Panc1 (cell line): ENCODE measurements at places on chromosomes 16 and 17.

DNA sequence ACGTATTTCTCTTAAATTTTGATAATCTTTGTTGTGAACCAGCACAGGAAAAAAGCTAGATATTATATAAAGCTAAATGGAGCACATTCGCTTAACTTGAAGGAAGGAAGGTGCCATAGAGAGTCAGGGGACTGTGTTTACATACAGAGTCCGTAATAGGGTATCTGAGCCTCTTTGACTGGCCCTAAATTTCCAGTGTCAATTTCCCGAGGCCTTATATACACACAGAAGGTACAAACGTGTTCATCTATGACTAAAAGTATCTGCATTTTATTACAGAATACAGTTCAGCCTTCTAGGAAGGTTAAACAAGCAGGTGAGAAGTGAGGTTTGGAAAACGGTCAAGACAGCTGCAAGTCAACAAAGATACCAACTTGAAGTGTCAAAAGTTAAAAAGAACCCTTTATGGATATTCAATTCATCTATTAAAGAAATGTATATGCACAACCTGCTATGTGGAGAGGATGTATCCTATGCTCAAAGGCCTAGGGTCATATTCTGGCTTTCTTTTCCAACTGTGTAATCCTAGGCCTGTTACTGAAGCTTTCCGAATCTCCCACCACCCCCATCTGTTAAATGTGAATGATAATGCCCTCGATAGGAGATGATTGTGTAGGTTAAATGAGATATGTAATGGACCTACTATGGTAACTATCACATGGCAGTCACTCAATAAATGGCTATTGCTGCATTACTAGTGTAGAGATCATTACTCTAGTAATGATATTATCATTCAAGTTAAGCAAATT is 263.7 kb upstream of the MAF start:
- no peak for DNase-seq
- no peaks in the 10 kb centered on the region for H3K27me3 ChIP-seq
- no peaks in the 10 kb centered on the region for H3K4me1 ChIP-seq
- H3K4me3 ChIP-seq: no peak overlapping the region
- H3K27ac ChIP-seq: no peak overlapping the region

DNA sequence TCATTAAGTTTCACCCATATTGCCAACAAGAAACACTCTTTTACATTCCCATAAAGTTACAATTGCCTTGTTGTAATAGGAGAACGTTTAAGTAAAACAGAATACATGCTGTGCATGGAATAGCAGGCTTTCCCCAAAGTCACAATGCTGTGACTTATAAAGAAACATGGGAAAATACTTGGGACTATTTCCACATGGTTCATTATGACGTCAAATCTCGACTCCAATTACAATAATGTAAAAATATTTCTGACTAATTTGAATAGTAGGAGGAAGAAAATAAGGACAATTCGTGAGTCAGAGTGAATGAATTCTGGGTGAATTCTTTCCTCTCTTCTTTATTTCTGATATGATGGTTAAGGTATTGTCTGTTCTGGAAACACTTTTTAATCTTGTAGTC is 52.8 kb downstream of the CDH11 start:
- no peak for DNase-seq
- H3K36me3 ChIP-seq: no peaks in the 10 kb centered on the region
- H3K27ac ChIP-seq: no peak overlapping the region
- H3K27me3 ChIP-seq: no peaks in the 10 kb centered on the region; the same call in 1 of the 2 replicates
- H3K4me3 ChIP-seq: no peak overlapping the region

DNA sequence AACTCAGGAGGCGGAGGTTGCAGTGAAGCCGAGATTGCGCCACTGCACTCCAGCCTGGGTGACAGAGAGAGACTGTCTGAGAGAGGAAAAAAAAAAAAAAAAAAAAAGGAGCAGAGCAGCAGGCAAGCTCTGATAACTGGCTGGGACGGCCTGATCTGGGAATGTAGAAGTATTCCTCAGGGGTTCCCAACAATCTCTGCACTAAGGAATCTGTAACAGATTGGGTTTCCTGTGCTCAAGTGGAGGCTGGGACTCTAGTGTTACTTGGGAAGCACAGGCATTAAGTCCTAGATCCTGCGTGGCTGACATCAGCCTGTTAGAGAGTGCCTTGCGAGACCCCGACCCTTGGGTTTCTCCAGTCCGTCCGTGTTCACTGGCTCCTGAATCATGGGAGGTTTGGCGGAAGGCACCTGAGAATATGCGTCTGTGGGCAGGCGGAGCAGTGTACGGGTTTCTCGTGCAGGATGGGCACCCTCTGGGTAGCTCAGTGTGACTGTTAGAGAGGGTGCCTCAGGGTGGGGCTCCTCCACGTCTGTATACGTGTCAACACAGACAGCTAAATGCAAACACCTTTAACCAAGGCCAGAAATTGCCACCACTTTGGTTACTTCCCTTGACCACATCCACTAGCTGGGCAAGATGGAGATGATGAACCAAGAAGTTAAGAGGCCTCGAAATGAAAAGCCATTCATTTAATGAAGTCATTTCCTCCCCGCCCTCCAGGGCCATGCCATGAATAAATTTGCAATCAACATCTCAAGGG is 174.9 kb upstream of the RPL38 start:
- H3K36me3 ChIP-seq: no peaks in the 10 kb centered on the region
- no peak for DNase-seq
- H3K27me3 ChIP-seq: peaks cover 25% of the 10 kb centered on the region
- H3K27ac ChIP-seq: no peak overlapping the region

- no peaks in the 10 kb centered on the region for H3K27me3 ChIP-seq
- H3K27ac ChIP-seq: peak overlapping the region; percentile 20
- no peak overlapping the region for H3K4me3 ChIP-seq
These were observed 27.6 kb upstream of the KPNB1 start for GRCh38 chr17:47622180-47622549.

DNA sequence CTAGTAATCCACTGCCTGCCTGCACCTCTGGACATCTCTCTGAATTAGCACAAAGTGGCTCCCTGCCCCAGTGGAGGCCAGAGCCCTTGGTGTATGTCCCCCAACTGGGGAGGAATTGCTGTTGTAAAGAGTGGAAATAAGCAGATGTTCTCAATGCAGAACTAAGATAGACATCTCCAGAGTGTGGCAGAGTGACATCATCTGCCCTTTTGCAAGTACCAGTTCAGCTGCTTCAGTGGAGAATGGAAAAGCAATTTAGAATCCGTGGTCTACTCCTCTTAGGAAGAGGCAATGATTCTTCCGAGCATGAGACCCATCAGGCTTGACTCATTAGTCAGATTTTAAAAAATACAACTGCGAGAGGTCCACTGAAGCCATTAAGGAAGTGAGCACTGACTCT is 1512.0 kb upstream of the GOT2 start:
- H3K27me3 ChIP-seq: no peaks in the 10 kb centered on the region
- no peak overlapping the region for H3K4me3 ChIP-seq
- H3K36me3 ChIP-seq: no peaks in the 10 kb centered on the region
- no peaks in the 10 kb centered on the region for H3K4me1 ChIP-seq

GRCh38 chr16:71293919-71294318 is 4.7 kb upstream of the CMTR2 start:
- H3K4me1 ChIP-seq: no peaks in the 10 kb centered on the region; the same call in 1 of the 2 replicates
- no peak for DNase-seq
- no peak overlapping the region for H3K4me3 ChIP-seq
- no peaks in the 10 kb centered on the region; the same call in 1 of the 2 replicates for H3K36me3 ChIP-seq

- H3K4me3 ChIP-seq: no peak overlapping the region
- H3K4me1 ChIP-seq: peaks cover 5% of the 10 kb centered on the region; the same call in 1 of the 2 replicates
- no peaks in the 10 kb centered on the region for H3K27me3 ChIP-seq
- no peaks in the 10 kb centered on the region; the same call in 1 of the 2 replicates for H3K36me3 ChIP-seq
These were observed 18.9 kb downstream of the CDR2 start for GRCh38 chr16:22355487-22355908.

- DNase-seq: no peak
- no peak overlapping the region for H3K4me3 ChIP-seq
- no peaks in the 10 kb centered on the region for H3K36me3 ChIP-seq
- no peaks in the 10 kb centered on the region; the same call in 1 of the 2 replicates for H3K4me1 ChIP-seq
- no peak overlapping the region for H3K27ac ChIP-seq
- no peaks in the 10 kb centered on the region for H3K27me3 ChIP-seq
These were observed 44.3 kb downstream of the SLC6A2 start for GRCh38 chr16:55700067-55700466.
